ENCODE measurements at places on chromosomes 2 and 18.

- DNase-seq: no peak
Observed at GRCh38 chr2:233775414-233775813, 2.7 kb upstream of the MROH2A start.

- no peak for DNase-seq
Observed at GRCh38 chr2:23241121-23241520, 143.9 kb upstream of the KLHL29 start.

DNA sequence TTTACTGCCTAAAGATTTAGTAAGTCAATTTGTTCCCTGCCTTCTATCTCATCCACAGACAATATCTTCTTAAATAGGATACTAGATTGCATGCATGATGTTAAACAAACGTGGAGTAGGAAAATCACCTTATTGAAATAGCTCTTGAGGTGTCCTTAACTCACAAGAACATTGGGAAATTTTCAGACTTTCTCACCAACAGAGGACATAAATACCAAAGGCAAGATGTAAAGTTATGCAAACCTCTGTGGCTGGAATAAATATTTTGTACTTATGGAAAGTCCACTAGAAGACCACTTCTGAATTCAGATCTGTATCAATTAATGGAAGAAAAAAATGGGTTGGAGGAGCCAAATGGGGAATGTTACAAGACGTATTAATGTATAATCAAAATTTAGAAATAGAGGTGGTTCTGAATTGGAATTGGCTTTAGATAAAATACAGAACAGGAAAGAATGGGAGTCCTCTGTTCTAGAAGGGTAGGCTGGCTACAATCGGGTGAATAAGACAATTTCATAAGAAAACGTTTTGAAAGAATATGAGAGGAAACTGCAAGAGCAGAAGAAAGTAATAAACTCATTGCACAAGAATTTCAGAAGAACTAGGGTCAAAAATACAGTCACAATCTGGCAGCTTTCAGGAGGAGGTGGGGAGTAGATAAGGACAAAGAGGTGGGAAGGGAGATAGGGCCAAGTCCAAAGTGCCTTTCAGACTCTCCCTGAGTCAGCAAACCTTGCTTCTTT is 69.3 kb upstream of the FN1 start:
- DNase-seq: no peak

DNA sequence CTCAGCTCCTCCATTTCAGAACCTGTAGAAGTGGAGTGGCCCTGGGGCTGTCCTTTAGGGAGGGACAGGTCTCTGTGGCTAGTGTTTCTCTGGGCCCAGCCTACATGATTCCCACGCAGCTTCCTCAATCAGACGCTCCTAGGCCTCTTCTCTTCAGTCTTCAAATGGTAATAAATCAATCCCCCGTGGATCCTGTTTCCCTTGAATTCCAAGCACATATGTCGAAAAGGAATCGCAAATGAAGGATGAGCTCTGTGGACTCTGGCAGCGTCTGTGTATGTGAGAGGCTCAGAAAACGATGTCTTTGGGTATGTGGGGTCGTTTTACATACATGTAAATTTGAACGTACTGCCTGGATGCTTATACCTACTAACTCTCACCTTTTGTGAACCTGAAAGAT is 98.5 kb upstream of the ST8SIA3 start:
- no peak for DNase-seq

DNA sequence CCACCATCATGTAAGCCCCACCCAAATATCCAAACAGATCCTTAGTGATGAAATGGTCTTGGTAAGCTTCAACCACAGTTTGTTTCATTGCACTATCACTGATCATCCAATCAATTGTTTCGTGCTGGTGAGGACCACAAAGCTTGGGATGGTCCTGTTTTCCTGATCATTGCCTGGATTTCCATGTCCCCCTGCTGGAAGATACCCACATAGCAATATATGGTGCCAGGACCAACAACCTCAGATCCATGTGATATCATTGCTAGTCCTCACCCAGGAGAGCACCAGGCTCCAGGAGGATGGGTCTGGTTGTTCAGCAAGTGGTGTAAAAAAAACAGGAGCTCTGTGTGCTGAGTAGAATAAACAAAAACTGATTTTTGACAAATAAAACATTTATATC is 206.5 kb upstream of the SH3BP4 start:
- DNase-seq: no peak

GRCh38 chr18:36589857-36590543 is 238.8 kb downstream of the TPGS2 start:
- no peak for DNase-seq

DNA sequence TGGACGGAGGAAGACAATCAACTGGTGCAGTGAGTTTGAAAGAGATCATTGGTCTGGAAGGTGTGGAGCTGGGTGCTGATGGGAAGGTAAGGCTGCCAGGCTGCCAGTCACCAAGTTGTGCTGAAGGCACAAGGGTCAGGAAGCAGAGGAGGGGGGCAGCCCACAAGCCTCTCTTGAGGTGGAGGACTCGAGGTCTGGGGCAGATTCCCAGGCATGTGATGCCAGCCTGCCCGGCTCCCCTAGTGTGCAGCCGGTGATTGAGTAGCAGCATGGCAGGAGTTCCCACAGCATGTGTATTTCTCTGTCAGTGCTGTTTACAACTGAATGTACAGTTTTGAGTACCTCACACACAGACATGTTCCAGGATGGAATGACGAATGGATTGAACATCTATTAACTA is 99.3 kb downstream of the CABLES1 start:
- DNase-seq: no peak

DNA sequence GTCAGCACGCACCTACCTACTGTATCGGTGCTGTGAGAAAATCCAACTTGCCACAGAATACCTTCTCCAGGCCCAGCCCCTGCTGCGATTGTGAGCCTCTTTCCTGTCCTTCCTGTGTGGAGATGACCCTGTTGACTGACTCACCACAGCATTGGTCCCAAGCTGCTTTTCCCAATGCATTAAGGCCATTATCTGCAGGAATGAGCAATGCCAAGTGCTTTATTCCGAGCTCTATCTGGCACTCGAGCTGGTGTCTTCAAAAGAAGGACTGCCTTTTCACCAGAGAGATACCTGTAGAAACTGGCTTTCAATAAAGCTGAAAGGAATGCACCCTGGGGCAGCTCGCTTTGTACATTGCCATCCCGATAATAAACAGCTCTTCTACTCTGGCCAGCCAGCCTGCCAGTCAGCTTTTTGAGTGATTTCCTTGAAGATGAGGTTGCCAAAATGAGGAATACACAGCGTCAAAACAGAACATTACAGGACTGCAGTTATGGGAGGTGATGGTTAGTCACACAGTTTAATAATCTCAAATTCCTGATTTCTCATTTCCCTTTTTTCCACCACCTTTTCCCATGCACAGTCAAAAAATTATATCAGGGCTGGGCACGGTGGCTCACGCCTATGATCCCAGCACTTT is 8.3 kb upstream of the RNF103 start:
- no peak for DNase-seq

DNA sequence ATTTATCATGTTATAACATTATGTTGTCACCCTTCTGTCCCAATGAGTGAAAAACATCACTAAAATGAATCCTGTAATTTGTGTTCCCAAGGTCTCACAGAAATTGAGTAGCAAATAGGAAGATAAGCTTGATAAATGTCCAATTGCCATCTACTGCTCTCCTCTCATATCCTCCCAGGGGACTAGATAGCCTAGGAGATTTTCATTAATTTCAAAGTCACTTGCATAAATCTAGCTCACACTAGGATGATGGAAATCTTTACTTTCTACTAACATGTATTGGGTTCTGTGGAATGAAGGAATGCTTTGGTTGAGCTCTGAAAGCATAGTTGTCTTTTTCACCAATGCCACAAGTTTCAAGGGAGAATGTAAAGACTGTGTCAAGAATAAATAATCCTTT is 605.5 kb upstream of the CDH7 start:
- DNase-seq: no peak

DNA sequence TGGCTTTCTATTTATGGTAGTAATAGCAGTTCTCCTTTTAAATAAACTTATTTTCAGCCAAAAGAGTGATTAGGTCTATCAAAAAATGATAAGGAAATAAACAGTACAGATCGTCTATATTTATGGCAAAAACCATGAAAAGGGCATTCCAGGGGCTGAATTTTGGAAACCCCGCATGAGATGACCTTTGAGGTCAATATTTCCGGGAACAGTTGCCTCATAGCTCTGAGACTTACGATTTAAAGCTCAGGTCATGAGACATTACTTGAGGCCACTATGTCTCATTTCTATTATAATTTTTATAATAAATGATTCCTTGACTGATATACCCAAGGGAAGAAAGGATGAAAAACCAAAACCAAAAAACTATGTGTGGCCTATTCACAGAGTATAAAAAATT is 101.1 kb downstream of the LDLRAD4 start:
- no peak for DNase-seq

DNA sequence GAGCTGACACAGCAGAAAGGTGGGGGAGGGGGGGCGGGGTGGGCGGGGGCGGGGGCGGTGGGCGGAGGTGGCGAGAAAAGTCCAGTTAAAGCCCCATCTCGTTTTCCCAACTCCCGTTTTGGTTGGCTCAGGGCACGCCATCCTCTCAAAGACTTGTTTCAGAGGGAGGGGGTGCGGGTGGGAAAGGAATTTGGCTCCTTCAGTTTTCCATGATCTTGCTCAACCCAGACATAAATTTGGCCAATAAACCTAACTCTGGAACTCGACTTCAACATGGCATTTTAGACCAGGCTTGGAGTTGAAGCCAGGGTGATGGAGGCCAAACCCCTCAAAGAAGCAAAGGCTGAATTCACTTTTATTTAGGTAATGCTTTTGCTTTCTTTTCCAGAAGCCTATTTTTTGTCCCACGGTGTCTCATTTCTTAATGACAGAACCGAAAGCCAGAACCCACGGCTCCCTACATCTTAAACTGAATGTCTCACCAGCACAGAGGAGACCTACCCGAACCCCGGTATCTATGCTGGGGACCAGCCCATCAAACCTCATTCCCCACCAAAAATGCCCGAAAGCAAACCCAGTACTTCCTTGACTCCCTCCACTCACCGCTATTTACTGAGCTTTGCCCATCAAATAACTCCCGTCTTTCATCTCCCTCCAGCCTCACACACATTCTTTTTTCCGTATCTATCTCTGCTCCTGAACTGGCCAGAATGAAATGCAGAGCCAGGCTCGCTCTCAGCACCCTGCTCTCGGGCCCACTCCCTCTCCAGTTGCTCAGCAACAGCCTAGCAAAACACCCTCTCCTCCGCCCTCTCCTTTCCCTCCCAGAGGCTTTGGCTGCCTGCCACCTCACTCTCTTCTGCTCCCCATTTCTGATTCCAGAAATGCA is 4.3 kb downstream of the IGFBP5 start:
- peak; percentile 89 for DNase-seq

- no peak for DNase-seq
Observed at GRCh38 chr2:181239201-181239799, 217.9 kb upstream of the ITGA4 start.

- no peak for DNase-seq
Observed at GRCh38 chr2:30305235-30305634, 73.9 kb downstream of the LBH start.

DNA sequence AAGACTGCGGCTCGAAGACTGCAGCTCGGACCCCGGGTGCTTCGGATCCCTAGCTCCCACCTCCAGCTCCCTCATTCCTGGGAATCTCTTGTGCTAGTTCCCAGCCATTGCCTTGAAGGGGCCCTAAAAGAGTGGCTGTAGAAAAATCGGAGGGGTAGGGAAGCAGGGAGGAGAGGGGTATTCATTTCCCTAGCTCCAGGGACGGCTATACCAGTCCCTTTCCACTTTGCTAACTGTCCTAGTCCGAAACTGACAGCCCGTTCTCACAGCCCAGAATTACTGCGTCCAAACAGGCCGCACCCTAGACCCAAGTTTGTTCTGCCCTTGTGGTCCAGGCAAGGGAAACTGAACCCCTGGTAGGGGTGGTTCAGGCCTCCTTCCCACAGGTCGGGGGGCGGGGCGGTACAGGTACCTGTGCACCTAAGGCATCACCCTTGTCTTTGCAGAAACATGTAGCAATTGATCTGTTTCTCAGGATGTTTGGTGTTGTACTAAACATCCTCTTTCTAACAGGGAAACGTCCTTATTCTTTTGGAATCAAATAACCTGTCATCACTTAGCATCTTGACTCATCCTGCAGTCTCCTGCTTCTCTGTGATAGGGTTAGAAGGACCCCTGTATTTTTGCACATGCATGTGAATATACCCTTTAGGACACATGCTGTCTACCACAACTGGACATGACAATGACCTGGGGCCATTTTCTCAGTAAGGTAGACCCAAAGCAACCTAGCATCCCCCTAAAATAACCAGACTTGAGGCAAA is 4.0 kb downstream of the EMX1 start:
- DNase-seq: peak; percentile 61

GRCh38 chr2:149185942-149186490 is 144.4 kb upstream of the LYPD6 start:
- DNase-seq: no peak

DNA sequence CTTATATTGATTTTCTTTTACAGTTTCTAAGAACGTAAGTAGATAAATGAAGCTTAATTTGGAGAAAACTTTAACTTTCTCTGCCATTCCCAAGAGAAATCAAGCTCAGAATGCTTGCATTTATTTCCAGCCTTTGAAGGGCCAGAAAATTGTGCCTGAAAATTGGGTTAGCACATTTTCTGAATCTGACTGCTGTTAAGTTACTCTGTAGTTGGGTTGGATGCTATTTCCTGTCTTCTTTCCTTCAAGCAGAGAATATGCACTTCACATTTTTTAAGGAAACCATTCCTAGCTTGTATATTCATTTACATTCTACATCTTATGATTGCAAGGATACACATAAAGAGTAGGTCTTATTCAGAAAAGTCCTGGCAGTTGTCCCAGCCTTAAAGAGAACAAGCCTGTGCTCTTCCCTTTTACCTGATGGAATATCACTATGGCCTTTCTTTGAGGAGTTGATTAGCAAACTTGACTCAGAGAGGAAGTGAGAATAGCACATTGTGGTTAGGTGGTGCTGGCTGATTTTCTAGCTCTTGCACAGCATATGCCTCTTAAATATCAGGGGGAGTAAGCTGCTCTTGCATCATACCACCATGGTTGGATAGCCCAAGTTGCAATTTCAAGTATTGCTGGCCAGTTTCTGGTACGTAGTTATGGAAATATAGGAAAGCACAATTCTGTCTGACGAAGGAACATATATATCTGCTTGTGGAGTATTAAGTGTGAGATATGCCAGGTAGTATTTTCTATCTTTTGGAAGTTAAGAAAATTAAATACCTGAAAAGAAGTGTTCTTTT is 133.7 kb downstream of the COMMD1 start:
- no peak for DNase-seq

DNA sequence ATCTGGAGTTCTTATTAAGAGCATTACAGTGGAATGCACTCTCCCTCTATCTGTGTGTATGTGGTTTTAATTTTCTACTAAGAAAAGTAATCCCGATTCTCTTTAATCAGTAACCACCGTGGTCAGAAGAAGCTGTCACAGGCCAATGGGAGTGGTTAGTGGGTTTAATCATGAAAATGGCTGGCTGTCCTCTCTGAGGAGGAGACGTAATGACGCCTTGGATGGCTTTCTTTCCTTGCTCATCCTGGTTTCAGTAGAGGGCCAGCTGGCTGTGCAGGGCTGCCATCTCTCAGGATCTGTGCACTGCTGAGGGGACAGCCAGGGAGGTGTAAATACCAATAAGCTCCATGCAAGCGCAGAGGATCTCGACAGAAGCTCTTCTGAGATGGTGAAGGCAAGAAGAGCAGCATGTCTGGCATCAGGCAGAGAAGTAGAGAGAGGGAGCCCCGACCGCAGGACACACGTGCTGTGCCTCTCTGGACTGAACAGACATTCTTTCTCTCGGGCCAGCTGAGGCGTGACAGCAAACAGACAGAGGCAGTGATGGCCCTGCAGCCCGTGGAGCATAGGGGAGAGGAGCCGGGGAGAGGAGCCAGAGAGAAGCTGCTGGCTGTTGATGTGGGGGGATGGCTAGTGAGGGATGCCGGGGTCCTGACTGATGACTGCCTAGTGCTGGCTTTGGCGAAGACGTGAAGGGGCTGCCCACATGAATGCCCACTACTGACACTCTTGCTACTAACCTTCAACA is 65.1 kb upstream of the DAPL1 start:
- no peak for DNase-seq

Data from H7 (cell line).